ENCODE measurements at places on chromosomes 6 and 20.

GRCh38 chr6:133339543-133340384 is 98.6 kb downstream of the EYA4 start:
- no peak for DNase-seq

- no peak for DNase-seq
Observed at GRCh38 chr20:4894409-4894808, 106.9 kb downstream of the SLC23A2 start.

GRCh38 chr20:17665756-17666155 is 16.3 kb downstream of the RRBP1 start:
- DNase-seq = no peak

- DNase-seq = no peak
Observed at GRCh38 chr6:2216794-2217383, 28.5 kb downstream of the GMDS start.

DNA sequence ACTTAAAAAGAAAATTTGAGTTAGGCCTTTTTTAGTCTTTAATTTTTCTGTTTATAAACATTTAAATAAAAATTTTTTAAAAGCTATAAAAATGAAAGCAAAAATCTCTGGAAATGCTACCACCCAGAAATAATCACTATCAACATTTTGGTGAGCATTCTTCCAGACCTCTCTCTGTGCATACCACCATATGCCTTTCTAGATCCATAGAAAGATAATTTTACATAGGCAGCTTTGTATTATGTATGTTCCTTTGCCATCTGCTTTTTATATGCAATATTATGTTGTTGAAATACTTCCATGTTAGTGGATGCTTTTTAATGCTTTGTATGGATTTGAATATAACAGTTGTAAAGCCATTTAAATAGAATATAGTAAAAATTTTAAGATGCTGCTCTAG is 496.7 kb upstream of the HTR1E start:
- no peak for DNase-seq

- DNase-seq = no peak
Observed at GRCh38 chr6:32182555-32182981, 1.5 kb downstream of the AGER start.

GRCh38 chr6:25085756-25086155 is 150.0 kb upstream of the RIPOR2 start:
- DNase-seq = peak; percentile 18

DNA sequence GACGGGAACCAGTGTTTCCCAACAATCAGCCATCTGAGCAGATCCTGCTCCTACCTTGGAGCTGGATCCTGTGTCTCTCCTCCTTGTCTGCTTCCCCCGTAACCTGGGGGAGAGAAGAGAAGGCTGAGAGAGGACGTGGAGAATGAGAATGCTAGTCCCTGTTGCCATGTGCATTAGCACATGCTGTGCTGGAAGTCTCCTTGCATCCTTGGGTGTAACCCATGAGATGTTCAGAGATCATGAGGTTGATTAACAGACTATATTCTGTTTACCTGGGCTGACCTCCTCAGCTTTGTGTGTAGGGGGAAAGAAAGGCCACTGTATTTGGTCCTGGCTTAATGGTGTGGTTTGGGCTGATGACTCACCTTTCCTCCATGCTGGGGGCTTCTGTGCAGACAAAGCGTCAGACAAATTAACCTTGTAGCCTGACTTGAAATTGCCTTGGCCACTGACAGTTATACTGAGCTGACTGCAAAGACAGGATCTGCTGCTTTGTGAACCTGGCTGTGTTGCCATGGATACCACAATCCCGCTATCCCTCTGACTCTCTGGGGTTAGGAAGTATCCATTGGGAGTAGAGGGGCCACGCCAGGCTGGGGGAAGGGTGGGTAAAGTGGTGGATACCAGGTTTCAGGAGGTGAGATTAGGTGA is 243.7 kb upstream of the CHD6 start:
- no peak for DNase-seq

GRCh38 chr6:24996269-24996836 is 60.6 kb upstream of the RIPOR2 start:
- DNase-seq = no peak

DNA sequence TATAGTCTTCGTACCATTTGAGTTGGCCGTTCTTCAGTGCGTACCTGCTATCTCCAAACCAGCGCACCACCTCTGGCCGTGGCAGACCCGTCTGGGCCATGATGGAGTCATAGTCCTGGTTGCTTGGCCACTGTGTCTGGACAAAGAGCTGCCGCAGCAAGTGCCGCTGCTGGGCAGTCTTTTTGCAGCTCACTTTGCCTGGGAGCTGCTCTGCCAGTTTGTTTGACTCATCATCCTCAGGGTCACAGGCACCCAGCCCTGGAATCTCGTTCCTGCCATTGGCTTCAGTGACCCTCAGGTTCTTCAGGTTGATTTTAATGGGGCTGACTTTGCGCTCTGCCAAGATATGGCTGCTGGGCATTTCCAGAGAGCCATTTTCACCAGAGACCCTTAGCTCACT is 65.1 kb downstream of the PLCG1 start:
- DNase-seq = no peak

GRCh38 chr20:61230166-61230565 is 21.9 kb upstream of the CDH4 start:
- no peak for DNase-seq

- DNase-seq = no peak
Observed at GRCh38 chr20:39862470-39862891, 826.6 kb downstream of the MAFB start.

DNA sequence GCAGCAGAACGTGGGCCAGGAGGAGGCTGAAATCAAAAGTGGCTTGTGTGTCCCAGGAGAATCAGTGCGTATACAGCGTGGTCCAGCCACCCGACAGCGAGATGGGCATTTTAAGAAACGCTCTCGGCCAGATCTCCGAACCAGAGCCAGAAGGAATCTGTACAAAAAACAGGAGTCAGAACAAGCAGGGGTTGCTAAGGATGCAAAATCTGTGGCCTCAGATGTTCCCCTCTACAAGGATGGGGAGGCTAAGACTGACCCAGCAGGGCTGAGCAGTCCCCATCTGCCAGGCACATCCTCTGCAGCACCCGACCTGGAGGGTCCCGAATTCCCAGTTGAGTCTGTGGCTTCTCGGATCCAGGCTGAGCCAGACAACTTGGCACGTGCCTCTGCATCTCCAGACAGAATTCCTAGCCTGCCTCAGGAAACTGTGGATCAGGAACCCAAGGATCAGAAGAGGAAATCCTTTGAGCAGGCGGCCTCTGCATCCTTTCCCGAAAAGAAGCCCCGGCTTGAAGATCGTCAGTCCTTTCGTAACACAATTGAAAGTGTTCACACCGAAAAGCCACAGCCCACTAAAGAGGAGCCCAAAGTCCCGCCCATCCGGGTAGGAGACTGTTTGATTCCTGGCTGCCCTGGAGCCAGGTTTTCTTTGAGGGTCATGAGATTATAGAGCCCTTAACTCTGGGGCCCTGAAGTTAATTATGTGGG is 75.3 kb downstream of the ASXL1 start:
- no peak for DNase-seq

- DNase-seq = no peak
Observed at GRCh38 chr6:26295691-26296555, 69.1 kb upstream of the BTN3A2 start.

- DNase-seq = peak; percentile 59
Observed at GRCh38 chr20:58870293-58871014, 17.9 kb downstream of the GNAS start.

- no peak for DNase-seq
Observed at GRCh38 chr20:49543071-49543857, 24.7 kb downstream of the PTGIS start.

DNA sequence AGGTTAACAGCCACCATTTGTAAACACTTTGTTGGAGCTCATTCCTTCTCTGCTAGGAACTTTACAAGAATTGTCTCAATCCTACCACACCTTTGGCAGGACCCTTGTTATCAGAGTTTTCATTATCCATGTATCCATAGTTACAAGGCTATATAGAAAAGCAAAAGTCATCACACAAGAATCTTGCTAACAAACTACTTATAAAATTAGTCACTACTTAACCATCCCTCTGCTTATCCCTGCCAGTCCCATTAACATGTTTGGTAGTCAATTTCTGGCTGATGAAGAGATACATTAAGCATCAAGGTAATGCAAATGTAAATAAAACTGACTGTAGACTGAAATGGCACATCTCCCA is 10.4 kb downstream of the ZSWIM3 start:
- DNase-seq = no peak

DNA sequence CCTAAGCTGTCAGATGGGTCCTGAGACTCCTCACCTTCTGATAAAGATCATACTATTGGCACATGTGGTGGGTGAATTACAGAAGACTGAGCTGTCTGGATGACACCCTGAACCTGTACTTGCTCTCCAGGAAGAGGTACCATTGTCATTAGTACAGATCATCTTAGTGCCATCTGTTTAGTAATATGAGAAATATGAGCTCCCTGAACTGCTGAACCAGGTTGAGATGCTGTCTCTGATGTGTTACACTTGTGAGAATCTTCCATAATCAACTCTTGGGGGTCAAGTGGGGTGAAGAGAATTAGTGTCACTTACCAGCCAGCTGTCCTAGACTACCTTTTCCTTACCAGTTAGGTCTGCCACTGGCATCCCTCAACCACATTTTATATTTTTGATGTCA is 531.0 kb downstream of the EPHA7 start:
- no peak for DNase-seq

DNA sequence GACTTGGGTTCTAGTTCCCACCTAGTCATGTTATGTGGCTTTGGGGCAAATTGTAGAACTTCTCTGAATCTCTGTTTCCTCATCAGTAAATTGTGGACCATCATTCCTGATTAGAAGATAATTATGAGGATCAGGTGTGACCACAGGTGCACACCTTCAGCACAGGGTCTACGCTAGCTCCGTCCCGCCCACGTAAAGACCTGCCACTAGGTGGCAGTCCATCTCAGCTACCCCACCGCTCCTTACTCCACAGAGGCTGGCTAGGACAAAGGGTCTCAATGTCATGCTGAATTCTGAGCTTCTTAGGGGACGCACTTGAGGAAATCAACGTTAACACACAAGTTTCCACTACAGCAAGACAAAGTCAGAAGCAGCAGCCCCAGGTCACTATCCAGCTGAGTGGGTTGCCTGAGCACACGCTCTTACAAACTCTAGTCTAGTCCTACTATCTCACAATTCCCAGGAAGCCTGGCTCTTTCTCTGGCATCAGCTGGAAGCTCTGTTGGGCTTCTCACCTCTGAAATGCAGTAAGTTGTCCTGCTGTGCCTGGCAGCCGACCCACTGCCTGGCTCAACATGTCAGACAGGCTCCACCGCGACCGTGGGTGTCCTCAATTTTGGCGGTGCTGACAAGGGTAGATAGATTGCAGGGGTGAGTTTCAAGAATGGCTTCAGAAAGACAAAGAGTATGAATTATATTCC is 2.0 kb upstream of the PLCG1 start:
- peak; percentile 69 for DNase-seq

DNA sequence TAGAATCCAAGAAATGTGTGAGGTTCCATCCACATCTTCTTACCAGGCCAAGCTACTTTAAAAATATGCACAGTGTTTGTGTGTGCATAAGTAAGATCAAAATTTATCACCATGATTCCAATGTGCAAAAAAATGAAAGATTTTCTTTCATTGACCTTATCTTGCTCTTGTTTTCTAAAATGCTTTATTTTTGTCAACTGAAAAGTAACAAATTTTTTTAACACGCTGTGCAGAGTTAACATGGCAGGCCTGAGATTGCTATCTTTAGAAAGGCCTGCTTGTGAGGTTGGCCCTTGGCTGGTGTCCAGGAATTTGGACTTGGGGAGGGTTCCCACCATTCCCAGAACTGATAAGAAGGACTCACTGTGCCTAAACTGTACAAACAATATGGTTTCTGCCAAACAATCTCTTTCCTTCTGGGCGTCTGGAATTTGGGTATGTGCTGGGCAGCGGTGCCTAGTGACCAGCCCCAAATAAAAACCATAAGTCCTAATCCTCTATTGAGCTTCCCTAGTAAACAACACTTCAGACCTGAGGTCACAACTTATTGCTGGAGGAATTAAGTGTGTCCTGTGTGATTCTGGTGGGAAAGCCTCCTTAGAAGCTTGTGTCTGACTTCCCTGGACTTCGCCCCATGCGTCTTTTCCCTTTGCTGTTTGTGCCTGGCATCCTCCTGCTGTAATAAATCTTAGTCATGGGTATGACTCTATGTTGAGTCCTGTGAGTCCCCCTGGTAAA is 19.8 kb upstream of the MYLIP start:
- no peak for DNase-seq

All from CD4-positive, alpha-beta T cell treated with Interleukin-15 for 4 hours (primary cell).